Inflammatory macrophage treated with lipopolysaccharide for 4 hours (primary cell): ENCODE measurements at places on chromosomes 11 and 22.

DNA sequence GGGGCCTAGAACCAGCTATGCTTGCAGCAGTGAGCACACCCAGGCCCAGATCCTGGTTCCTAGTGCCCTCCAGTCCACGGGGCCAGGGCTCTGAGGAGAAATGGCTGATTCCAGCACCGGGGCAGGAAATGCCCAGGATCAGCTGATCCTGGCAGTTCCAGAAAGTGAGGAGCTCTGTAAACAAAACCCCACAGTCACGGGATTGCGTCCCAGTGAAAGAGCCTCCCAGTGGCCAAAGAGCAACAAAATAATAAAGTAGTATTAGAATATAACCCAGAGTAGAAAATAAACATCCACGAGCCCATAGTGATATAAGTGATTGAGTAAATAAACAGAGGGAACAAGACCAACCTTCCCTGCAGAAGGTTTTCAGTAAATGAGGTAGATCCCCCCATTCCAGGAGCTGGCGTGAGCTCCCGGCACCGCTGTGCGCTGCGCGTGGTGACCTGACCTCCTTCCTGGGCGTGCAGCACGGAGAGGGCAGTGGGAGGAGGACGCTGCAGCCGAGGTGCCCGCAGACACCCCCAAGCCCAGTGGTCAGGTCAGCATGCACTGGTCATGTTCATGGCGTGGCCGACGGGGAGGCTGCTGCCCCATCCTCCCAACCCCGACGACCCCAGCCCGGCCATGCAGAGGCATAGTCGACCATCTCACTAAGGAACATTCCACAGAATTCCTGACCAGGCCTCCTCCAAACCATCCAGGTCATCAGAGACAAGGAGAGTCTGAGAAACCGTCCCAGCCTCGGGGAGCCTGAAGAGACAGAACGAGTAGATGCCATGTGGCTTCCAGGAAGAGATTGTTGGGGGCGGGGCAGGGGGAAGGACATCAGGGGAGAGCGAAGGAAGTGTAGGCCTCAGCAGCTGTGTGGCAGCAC is 19.8 kb downstream of the PTDSS2 start:
- DNase-seq, result no peak

GRCh38 chr22:43110927-43111623 is 525 bp downstream of the BIK start:
- no peak for DNase-seq

GRCh38 chr11:2213384-2213842 is 41.8 kb upstream of the TH start:
- DNase-seq, result peak; percentile 45

DNA sequence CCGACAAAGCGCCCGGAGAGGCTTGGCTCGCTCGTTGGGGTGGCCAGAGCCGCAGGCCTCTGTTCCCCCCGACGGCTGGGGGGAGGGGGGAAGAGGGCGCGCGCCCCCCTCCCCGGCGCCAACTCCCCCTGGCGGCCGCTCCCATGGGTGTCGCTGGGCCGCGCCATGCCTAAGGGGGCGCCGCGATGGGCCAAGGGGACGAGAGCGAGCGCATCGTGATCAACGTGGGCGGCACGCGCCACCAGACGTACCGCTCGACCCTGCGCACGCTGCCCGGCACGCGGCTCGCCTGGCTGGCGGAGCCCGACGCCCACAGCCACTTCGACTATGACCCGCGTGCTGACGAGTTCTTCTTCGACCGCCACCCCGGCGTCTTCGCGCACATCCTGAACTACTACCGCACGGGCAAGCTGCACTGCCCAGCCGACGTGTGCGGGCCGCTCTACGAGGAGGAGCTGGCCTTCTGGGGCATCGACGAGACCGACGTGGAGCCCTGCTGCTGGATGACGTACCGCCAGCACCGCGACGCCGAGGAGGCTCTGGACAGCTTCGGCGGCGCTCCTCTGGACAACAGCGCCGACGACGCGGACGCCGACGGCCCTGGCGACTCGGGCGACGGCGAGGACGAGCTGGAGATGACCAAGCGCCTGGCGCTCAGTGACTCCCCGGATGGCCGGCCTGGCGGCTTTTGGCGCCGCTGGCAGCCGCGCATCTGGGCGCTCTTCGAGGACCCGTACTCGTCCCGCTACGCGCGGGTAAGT is 1.4 kb downstream of the KCNC1 start:
- DNase-seq, result no peak

DNA sequence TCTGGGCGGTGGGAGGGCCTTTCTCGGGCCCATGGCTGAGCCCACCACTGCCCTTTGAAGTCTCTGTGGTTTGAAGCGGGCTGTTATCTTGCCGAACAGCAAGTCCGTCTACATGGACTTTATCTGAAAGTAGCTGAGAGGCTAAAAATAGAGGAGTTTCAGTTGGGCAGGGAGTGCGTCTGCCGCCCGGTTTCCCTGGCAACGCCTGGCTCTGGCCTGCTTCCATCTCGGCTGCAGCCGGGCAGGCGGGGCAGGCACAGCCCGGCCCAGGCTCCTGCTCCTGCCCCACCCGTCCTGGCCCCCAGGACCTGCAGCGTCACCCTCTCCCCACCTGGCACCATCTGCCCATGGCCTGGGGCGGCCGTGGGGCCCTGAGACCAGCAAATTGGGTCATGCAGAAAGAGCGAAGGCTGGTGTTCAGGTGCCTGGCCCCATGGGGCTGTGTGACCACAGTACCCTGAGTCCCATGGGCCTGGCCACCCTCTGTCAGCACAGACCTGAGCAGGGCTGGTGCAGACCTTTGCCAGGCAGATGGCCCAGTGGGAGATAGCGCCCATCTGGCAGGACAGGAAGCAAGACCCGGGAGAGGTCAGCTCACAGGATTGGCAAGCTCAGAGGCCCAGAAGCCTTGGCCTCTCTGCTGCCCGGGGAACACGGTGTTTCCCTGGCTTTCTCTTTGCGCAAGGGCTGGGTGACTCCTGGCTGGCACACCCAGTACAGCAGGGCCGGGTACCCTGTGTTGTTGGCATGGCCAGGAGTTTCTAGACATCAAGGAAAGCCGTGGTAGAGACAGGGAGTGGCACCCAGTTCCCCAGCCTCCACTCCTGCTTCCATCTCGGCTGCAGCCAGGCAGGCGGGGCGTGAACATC is 79.1 kb upstream of the KCNQ1OT1 start:
- DNase-seq, result no peak

- no peak for DNase-seq
Observed at GRCh38 chr11:68019486-68019885, 9.4 kb downstream of the ALDH3B1 start.

DNA sequence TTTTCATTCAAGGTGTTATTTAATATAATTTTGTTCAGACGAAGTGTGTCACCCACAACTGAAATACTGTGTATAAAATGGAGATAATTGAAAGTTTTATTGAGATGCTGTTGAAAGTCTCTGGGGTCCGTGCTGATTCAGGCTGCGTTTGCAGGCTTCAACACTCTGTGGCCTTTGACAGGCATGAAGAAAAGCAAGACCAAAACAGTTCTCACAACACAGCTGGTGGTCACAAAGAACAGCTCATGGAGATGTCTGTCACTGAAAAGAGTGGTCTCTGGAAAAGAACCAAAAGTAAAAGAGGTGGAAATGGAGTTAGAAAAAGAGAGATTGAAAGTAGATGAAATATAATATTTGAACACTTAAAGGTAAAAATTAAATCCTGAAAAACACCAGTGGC is 9.8 kb upstream of the MPPED2 start:
- DNase-seq, result no peak

- no peak for DNase-seq
Observed at GRCh38 chr22:29734406-29734805, 14.6 kb downstream of the CABP7 start.

DNA sequence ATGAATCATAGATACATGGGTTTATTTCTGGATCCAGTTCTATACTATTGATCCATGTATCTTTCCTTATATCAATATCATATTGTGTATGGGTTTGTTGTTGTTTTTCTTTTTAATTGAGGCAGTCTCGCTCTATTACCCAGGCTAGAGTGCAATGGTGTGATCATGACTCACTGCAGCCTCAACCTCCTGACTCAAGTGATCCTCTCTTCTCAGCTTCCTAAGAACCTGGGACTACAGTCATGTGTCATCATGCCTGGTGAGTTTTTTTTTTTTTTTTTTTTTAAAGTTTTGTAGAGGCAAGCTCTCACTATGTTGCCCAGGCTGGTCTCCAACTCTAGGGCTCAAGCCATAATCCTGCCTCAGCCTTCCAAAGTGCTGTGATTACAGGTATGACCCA is 1589.4 kb upstream of the TENM4 start:
- no peak for DNase-seq

DNA sequence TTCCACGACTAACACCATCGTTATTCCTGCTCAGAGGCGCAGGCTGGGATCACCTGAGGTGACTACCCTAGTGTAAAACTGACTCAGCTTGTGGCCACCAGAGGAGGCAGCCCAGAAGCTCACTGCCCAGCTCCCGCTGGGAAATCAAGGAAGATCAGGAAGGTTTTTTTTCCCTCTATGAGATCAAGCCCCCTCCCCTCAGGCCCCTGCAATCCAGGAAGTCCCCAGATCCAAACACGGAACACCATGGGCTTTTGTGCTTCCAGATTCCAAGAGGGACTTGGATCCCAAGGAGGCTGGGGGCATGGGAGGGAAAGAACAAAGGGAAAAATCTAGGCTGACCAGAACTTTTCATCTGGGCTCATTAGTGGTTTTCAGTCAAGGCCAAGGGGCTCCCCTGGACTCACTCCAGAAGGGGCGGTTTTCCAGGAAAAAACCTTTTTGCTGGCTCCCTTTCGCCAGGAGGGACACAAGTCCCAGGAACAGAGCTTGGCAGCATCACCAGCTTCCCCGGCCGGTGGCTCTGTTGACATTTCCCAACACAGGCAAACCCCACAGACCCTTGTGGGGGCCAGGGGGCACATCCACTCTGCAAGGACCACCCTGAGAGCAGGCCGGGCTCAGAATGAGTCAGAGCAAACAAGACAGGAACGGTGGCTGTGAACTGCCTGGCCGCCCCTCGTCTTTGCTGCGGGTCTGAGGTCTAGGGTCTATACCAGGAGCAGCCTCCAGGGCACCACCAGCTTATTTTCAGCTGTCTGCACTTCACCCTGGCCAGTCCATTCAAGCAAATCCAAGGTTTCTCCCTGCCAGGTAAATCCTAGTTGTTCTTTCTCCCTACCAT is 36.8 kb downstream of the MYH9 start:
- DNase-seq, result no peak

DNA sequence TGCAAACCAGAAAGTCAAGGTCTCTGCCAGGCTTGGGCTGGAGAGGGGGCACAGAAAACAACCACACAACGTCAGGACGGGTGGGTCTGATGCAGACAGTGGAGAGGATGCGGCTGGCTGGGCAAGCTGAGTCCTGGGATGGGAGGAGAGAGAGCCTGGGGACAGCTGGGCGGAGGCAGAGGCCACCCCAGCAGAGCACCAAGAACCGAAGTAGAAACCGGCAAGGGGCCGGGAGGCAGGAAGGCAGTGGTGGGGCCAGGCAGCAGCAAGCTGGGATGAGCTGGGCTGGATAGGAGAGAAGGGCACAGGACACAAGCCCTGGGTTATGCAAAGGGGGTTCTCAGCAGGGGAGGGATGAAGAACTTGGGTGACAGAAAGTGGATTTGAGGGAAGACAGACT is 188.2 kb downstream of the SHANK2 start:
- DNase-seq, result no peak

DNA sequence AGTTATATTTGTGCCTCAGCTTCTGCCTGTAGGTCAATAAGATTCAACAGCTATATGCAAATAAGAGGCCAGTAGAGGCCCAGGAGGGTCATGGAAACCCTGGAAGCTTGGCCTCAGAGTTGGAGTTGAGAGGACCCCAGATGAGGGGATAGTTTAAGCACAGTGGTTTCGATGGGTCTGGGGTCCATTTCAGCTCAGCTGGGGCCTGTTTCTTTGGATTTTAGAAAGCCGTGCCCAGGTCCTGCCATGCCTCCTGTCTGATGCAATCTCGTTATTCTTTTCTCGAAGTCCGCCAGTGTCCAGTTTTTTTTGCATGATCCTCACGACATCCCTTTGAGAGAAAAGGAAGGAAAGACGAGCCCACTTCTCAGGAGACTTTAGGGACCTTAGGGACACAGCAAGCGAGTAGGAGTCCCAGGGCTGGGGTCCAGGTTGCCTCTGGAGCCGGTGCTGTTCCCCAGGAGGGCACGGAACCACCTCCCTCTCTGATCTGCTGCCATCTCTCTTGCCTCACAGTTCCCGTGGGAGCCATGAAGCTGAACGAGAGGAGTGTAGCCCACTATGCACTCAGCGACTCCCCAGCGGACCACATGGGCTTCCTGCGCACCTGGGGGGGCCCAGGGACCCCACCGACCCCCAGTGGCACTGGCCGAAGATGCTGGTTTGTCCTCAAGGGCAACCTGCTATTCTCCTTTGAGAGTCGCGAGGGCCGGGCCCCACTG is 2.6 kb upstream of the SMDT1 start:
- DNase-seq, result no peak

- no peak for DNase-seq
Observed at GRCh38 chr11:78841456-78842060, 266.9 kb upstream of the NARS2 start.

- DNase-seq, result peak; percentile 67
Observed at GRCh38 chr11:59560702-59561473, 49.5 kb downstream of the OR4D9 start.

DNA sequence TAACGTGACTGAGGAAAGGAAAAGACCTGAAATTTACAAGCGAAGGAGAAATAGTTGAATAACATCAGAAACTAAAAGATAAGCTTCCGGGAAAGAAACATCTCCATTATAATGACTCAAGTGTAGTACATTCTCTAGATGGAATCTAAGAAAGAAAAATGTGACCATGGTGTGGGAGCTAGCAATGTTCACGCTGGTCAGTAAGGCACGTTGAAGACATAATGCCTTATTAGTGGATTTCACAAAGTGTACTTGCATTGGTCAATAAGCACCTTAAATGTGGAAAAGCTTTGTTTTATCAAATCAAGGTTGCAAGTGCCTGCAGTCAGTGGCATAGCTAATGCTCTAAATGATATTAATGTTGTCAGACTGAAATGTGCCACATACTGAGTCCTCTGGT is 2.8 kb upstream of the LARGE1 start:
- no peak for DNase-seq

DNA sequence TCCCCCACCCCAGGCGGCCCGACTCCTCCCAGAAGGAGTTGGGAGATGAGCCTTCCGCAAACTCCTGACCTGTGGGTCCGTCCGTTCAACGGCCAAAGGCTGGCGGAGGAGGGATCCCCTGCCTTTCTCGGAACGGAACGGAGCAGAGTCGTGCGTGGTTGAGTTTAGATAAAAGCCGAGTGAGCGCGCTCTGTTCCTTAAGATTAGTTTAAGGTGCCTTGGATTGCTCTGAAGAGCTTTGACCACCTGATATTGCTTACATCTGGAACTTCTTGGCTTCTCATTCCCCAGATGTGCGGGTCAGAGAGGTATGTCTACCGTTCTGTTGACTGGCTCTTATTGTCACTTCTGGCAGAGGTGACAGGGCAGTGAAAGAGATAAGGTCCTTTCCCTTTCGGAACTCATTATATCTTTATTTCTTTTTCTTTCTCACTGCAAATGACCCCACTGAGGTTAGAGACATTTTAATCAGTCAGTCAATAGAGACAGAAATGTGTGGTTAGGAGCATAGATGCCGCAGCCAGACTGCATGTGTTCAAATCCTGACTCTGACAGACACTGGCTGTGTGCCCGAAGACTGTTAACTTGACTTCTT is at the start of gene TRIM6:
Gene TRIM6, plus strand, starts transcription at position 31 of the 595 bp plus-strand sequence. Its CDS starts 261 bp downstream, at position 292.
- DNase-seq, result peak; percentile 44

GRCh38 chr11:57311109-57311936 is 13.4 kb downstream of the TNKS1BP1 start:
- peak; percentile 77 for DNase-seq
